Eye (tissue), 1 donor: ENCODE measurements at places on chromosomes 16 and 17.

GRCh38 chr16:72989579-72990551, 58.1 kb downstream of the ZFHX3 start:
- peak; percentile 66 for DNase-seq

DNA sequence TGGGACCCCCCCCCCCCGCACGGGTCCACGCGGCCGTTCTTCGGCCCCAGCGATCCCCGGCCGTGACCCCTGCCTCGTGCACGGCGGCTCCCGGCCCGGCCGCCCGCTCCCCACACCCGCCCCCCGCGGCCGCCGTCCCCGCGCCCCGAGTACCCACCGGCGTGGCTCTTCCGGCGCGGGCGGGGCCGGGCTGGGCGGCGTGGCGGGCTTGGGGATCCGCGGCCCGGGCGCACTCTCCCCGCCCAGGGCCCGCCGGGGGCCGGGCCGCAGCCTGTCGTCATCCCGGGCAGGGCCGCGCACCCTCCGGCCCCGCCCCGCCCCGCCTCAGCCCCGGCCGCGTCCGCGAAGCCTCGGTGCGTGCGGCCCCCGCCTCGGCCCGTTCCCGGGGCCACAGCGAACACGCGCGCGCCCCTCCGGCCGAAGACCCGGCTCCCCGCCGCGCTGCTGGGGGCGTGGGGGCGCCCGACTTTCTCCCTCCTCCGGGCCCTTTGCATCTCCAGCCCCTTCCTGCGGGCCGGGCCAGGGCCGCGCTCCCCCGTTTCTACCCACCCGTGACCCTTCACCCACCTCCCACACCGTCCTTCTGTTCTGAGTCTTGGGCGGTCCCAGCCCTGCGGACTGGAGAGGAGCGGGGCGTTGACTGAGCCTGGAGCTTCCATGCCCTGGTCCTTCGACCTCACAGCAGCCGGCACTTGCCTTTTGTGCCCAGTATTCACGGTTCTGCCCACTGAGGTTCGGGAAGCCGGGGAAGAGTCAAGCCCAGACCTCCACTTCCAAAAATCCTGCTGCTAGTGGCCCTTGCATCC, 840 bp downstream of the MYO1C start:
- peak; percentile 60 for DNase-seq

DNA sequence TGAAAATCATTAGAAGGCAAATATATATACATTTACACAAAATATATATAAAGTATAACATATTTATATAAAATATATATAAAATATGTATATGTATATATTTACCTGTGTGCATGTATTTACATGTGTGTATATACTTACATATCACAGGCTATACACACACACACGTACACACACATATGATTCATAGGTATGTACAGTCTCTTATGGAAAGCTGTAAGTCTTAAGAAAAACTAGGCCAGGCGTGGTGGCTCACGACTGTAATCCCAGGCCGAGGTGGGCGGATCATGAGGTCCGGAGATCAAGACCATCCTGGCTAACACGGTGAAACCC, 14.7 kb downstream of the TOM1L2 start:
- DNase-seq = no peak

DNA sequence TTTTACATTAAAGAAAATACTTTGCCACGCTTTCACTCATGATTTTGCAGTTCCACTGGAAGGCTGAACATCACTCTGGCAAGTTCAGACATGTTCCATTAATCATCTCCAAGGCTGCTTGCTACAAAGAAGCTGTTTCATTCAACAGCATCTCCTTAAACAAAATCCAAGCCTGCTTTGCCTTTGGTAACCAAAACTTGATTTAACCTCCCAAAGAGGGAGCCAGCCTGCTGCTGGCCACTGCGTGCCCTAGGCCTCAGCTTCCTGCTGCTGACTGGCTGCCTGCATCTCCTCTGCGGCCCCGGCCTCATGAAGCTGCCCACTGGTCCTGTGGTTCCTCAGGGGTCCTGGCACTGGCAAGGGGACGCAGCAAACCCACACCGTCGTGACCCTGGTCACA, 31.8 kb downstream of the ANKRD11 start:
- no peak for DNase-seq

DNA sequence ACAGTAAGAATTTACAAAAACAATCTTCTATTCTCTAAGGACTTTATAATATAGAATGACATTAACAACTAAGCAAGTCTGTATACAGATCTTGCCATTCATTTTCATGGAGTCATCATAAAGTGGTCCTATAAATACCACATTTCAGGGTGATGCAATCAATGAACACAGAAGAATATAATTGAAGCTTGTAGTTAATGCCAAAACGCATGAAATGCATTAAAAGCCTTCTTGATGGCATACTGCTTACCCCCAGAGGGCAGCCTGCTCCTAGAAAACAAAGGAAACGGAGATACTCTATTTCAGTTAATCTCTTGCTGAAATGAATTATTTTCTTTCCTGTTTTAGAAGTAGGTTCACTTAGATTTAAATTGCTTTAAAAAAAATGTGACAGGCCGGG, 45.2 kb upstream of the STAC2 start:
- peak; percentile 24 for DNase-seq

- DNase-seq = peak; percentile 59
Measured at GRCh38 chr17:54990118-54990517, 21.6 kb downstream of the STXBP4 start.

DNA sequence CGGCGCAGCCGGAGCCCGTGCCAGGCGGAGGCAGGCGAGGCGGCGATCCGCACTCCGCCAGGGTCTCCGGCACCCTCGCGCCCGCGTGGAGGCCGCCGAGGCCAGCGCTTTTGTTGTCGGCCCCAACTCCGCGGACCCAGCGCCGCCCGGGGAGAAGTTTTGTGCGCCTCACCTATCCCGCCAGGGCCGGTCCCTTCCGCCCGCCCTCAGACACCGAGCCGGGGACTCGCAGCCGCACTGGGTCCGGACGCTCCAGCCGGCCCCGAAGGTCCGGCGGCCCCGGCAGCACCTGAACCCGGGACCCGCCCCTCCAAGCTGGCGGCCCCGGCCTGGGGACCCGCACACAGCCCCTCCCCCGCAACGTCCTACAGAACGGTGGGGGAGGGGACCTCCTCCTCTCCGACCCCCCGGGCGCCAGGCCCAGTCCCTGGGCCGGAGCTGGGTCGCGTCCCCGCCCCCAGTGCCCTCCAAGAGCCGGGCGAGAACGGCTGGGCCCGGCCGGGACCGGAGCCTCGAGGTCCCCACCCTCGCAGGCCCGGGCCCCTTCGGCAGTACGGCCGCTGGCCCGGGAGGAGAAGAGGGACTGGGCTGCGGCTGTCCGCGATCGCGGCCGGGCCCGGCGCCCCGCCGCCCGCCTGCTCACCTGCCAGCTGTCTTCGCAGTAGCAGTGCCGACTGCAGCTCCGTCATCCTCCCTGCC, 698 bp downstream of the UBE2G1 start:
- peak; percentile 80 for DNase-seq

DNA sequence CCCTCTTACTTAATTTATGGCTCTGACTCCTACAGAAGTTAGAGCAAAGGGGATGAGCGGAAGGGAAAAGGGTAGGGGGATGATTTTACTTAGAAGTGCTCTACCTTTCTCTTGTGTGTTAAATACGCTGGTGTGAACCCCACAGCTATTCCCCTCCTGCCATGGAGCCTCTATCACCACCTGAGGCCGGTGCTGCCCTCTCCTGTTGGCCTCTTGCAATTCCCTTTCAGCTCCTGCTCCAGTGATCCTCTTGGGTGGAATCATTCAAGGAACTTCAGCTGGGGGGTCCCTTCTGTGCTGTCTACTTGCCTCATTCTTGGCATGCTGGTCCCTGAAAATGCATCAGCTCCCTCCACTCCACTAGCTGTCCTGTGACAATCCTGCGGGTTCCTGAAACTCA, 41.8 kb upstream of the CDH8 start:
- DNase-seq = no peak
